Effector memory CD8-positive, alpha-beta T cell (primary cell): ENCODE measurements at places on chromosomes 1 and 21.

- no peak for DNase-seq
These were observed 138.6 kb upstream of the EDN2 start for GRCh38 chr1:41622859-41623732.

DNA sequence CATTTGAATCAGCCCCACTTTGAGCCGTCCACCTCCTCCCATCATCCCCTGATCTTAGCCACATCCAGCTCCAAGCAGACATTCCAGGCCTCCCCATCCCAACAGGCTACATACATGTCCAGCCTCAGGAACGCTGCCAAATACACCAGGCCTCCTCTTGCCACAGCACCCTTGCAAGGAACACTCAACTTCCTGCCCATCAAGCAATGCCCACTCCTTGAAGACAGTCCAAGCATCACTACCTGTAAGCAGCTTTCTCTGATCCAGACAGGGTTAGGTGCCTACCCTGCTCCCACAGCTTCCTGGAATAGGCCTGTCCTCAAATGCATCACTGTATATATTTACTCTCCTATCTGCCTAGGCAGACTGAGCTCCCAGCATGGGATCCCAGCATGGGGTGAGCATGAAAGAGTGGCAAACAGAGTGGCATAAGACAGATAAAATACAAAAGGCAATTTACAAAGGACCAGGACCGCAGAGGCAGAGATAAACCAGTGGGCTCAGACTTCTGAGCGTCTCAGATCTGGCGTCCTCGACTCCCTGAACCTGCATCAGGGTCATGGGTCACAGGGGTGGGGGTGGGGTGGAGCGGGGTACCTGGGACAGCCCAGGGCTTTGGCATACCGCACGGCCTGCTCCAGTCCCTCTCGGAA lies 816 bp downstream of the HYI start:
- no peak for DNase-seq

- DNase-seq, result no peak
These were observed 631.0 kb downstream of the MRPL39 start for GRCh38 chr21:24976238-24976637.

DNA sequence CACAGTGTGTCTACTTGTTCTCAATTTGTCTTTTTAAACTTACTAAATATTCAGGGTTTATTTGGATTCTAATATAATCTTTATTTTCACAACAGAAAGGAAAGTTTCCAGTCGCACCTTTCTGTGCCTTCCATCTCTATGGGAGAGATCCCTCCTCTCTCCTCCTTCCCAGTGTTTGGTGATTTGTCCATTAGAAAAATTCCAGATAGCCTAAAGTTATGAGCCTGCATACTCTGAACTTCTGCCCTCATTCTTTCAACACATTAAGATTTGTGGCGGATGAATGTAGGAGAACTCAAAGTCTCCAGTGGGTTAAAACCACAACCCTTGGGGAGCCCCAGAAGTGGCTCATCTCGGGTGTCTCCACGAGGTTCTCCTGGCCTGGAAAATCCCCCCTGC lies 3.6 kb downstream of the NHLH2 start:
- no peak for DNase-seq

GRCh38 chr1:67484492-67484891 lies 54.3 kb upstream of the SERBP1 start:
- no peak for DNase-seq

- peak; percentile 8 for DNase-seq
These were observed 59.2 kb downstream of the ABCA4 start for GRCh38 chr1:94061513-94062443.

GRCh38 chr1:197955486-197956394 lies 38.6 kb downstream of the LHX9 start:
- DNase-seq, result no peak

- DNase-seq, result peak; percentile 58
These were observed 260.5 kb downstream of the PRDM2 start for GRCh38 chr1:13960375-13960987.

- no peak for DNase-seq
These were observed 1411.7 kb upstream of the B3GALT2 start for GRCh38 chr1:194598098-194598497.

GRCh38 chr1:218384581-218384993 lies 39.5 kb downstream of the TGFB2 start:
- no peak for DNase-seq

DNA sequence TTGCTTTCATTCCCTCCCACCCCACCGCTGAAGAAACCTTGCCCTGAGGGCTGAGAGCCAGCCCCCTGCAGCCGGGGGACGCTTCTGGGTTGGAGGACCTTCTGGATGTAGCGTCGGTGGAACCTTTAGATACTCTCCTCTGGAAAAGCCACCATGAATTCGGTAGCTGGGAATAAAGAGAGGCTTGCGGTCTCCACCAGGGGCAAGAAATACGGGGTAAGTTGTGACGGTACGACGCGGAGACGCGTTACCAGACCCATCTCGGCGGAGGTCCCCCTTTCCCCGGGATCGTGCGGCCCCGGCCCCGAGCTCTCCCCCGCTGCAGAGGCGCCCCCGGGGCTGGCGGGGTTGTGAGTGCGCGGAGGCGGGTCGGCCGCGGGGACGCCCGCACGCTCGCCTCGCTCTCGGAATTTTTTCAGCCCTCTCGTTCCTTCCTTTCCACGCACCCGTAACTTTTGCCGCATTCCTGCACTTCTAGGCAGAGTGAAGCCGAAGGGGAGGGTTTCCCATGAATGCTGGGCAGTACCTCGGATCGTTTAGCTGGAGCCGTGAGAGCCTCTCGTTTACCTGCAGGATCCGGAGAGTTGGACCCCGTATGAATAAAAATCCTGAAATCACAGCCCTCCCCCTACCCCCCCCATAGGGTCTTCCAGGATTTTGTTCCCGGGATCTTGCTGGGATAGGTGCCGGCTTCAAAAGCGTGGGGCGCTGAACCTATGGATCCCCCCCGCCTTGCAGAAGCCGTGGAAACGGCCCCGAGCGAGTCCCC lies 671 bp downstream of the KIF26B start:
- no peak for DNase-seq

- no peak for DNase-seq
These were observed 88.6 kb upstream of the SPATA6 start for GRCh38 chr1:48560577-48560976.
